Foreskin melanocyte (primary cell): ENCODE measurements at places on chromosomes 7 and 10.

DNA sequence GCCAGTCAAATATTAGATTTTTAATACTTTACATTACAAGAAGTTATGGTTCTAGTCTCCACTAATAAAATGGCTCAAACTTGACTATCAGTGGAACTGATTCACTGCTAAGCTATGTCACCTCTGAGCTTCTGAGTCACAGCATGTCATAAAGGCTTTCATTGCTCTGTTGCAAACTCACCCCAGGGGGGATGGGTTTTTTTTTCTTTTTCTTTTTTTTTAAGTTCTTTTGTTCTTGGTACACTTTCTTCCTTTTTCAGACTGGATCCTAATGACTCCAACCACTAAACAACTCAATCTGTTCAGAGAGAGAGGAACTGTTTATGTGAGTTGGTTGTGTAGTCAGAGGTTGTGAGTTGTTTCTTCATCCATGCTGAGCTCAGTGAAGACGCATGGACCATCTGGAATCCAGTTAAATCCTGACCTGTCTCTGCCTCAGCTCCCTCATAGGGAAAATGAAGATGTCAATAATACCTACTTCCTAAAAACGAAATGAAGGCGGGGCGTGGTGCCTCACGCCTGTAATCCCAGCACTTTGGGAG is 11.0 kb downstream of the MYOF start:
- peak; percentile 83 for DNase-seq

- no peak for DNase-seq
Measured at GRCh38 chr10:44619521-44619920, 234.6 kb upstream of the CXCL12 start.

GRCh38 chr7:45917658-45918057 is 3.4 kb downstream of the IGFBP3 start:
- DNase-seq, result peak; percentile 40

DNA sequence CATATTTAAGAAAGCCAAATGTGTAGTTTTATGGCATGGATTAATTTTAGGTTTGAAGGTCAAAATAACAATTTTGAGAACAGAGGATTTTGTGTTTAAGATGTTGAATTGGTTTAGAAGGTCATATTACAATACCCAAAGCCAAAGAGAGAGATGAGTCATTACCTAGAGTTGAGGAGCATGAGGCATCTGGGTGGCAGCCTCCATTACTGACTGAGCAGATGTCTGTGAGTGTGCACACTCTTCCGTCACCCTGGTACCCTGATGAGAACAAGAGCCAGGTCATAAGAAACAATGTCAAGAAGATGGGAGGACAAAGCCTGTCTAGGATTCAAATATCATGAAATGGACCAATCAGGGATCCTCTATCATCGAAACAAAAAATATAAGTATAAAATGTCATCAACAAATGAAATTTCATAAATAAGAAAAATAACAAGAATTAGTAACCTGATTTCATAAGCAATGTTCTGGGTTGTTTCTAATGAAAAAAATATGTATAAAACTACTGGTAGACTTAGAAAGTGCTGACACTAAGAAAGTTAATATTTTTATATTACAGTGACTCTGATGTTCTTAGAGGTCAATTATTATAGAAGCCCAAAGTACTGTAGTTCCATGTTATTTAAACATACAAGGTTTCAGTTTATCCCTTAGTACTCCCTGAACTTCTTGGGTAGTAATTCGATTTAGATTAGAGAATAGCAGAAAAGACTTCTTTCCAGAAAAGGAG is 20.0 kb downstream of the CUBN start:
- peak; percentile 38 for DNase-seq

DNA sequence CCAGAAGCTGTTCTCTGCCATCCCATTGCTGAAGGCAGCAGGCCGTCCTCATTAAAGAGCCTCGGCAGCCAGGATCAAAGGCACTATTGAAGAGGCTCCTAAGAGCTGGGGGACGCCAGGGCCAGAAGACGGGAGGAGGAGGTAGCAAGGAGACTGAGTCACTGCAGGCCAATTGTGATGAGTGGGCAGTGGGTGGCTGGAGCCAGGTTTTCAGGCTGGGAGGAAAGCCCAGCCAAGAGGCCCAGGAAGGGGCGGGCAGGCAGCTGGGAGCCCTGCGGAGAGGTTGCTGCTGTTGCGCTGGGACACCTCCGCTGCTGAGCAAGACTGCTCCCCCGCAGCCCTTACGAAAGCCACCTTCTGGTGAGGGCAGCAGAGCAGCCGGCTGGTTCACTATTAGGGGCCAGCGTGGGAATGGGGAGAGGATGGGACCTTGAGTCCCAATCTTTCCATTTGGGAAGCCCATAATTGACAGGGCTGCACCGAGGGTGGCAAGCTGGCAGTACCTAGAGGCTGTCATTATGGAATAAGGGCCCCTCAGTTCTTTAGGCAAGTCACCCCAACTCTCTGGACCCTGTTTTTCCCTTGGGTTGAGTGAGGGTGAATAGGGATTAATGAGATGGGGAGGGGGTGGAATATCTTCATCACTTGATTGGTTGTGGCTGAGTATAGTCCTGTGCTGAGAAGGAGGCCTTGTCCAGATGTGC is 48.4 kb downstream of the UNC5B start:
- DNase-seq, result no peak

DNA sequence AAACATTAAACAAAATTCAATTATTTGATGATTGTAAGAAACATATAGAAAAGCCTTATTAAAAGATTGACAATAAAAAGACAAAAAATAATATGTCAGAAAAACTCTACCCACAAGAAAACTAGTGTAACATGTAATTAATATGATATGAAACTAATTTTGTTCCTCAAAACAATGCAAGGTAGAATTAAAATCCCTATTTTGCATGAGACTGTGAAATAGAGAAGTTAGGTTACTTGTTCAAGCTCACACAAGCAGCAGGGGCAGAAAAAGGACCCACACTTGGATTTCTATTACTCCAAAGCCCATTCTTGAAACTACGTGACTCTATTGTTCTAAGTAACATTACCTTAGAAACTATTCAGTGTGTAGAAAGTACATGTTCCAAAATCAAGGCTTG is 96.4 kb downstream of the KCNMA1 start:
- DNase-seq, result no peak

DNA sequence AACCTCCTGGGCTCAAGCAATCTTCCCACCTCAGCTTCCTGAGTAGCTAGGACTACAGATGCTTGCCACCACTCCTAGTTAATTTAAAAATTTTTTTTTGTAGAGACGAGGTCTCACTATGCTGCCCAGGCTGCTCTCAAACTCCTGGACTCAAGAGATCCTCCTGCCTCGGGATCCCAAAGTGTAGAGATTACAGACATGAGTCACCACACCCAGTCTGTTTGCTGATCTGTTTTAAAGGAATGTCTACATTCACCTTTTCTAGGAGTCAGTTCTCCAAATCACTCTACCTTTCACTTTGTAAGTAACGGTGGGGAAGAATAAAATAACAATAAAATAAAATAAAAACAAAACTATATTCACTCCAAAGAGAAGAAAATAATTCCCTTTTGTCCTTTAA is 86.6 kb upstream of the AGBL3 start:
- DNase-seq, result no peak

- DNase-seq, result no peak
Measured at GRCh38 chr10:10854725-10855124, 162.9 kb upstream of the CELF2 start.

DNA sequence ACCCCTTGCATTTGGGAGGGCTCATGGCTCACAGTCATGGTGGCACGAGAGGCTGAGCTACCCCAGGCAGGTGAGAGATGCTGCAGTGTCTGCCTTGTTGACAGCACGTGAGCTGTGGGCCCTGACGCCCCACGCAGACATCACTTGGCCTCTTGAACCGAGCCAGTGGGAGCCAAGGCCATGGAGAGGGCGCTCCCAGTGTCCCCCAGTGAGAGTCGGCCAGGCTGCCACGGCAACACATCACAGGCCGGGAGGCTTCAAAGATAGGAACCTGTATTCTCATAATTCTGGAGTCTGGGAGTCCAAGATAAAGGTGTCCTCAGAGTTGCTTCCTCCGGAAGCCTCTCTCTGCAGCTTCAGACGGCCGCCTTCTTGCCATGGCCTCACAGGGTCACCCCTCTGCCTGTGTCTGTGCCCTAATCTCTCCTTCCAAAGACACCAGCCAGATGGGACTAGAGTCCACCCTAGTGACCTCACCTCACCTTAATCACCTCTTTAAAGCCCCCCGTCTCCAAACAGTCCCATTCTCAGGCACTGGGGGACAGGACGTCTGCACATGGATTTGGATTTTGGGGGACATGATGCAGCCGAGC is 119.6 kb downstream of the KLF6 start:
- DNase-seq, result no peak

- peak; percentile 85 for DNase-seq
Measured at GRCh38 chr7:100801833-100802568, 25.3 kb downstream of the EPHB4 start.

DNA sequence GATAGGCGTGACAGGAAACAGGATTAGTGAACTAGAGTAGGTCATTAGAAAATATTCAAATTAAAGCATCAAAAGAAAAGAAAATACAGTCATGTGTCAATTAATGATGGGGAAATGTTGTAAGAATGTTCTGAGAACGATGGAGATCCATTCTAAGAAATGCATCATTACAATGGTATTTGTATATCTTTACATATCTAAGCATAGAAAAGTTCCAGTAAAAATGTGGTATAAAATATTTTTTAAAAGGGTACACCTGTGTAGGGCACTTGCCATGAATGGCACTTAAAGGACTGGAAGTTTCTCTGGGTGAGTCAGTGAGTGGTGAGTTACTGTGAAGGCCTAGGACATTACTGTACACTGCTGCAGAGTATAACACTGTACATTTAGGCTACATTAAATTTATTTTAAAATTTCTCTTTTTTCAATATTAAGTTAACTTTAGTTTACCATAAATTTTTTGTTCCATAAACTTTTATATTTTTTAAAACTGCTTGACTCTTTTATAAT is 282.5 kb downstream of the BMPER start:
- DNase-seq, result no peak

GRCh38 chr10:79491143-79491835 is 21.0 kb upstream of the EIF5AL1 start:
- DNase-seq, result no peak

GRCh38 chr7:24411226-24411625 is 127.2 kb downstream of the NPY start:
- DNase-seq, result no peak

DNA sequence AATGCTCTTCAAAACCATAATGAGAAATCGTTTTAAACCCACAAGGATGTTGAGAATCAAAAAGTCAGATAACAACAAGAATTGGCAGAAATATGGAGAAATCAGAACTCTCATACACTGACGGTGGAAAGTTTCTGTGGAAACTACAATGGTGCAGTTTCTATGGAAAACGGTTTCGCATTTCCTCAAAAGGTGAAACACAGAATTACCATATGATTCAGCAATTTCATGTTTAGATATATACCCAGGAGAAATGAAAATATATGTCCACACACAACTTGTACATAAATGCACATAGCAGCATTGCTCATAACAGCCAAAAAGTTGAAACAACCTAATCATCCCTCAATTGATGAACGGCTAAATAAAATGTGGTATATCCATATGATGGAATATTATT is 218.2 kb downstream of the ARL4A start:
- DNase-seq, result no peak

DNA sequence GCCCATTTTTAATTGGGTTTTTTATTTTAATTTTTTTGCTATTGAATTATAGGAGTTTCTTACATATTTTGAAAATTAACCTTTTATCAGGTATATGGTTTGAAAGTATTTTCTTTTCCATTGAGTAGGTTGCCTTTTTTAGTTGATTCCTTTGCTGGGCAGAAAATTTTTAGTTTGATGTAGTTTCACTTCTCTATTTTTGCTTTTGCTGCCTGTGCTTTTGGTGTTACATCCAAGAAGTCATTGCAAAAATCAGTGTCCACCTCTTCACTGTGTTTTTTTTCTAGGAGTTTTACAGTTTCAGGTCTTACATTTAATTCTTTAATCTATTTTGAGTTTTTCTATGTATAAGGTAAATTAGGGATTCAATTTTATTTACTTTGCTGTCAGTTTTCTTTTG is 129.8 kb upstream of the FERD3L start:
- no peak for DNase-seq

DNA sequence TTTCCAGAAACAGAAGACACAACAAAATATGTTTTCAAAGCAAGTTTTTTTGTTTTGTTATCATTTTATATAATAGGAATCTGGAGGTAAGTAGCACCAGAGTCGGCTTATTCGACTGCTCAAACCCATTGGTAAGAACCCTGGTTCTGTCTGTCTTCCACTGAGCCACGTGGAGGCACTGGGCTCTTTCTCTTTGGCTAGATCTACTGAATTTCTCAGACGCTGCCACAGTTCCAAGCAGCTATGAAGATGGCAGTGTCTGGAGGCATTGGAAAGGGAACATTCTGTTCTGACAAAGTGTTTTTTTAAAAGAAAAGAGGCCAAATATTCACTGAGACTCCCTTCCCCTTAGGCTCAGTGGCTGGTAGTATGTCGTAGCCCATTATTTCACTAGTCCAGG is 338.8 kb downstream of the NRG3 start:
- no peak for DNase-seq

- no peak for DNase-seq
Measured at GRCh38 chr10:113028456-113029440, 78.7 kb downstream of the TCF7L2 start.

- no peak for DNase-seq
Measured at GRCh38 chr10:10826125-10826524, 191.5 kb upstream of the CELF2 start.

- DNase-seq, result no peak
Measured at GRCh38 chr7:29432721-29433120, 130.9 kb upstream of the PRR15 start.

DNA sequence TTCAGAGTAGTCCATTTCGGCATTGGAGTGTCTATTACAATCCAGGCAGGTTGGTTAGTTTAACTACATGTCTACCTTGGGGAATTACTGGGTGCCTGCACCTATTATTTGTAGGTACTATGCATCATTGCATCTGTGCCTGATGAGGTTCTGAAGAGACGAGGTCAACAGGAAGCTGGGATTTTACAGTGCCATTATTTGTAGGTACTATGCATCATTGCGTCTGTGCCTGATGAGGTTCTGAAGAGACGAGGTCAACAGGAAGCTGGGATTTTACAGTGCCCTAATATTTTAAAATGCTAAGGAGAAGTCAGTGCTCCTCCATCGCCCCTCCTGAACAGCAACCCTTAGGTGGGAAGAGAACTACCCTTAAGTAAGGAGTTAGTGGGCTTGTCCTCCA is 41.7 kb downstream of the NPY start:
- no peak for DNase-seq
